ENCODE measurements at places on chromosomes 1 and 21.
A peak's percentile ranks its signal among the peaks of the same experiment; 100 is the strongest.

DNA sequence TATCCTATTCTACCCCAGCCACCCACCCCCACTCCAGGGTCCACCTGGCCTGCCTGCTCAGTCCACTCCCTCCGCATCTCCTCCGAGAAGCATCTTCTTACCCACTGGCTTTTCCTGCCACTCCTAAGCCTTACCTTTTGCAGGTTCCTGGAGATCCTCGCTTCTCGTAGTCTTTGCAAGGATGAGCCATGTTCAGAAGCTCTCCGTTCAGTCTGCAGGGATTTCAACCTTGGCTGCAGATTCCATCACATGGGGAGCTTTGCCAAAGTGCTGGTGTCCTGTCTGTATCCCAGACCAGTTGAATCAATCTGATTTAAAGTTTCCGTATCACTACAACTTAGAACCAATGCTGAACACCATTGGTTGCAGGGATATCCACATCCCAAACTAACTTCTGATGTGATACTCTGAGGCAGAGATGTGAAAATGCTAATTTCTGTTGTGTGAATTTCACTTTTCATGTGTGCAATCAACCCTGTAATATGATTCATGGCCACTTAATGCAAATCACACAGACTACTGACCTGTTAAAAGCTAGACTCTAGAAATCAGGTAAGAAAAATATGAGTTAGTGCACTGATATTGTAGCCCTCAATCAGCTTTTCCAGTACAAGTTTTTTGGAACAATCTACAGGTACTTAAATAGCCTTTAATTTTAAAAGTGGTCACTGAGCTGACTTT is 61.9 kb downstream of the CAPN2 start:
- DNase-seq, result no peak

- DNase-seq, result no peak
Observed at GRCh38 chr1:92698932-92699331, 86.0 kb downstream of the EVI5 start.

DNA sequence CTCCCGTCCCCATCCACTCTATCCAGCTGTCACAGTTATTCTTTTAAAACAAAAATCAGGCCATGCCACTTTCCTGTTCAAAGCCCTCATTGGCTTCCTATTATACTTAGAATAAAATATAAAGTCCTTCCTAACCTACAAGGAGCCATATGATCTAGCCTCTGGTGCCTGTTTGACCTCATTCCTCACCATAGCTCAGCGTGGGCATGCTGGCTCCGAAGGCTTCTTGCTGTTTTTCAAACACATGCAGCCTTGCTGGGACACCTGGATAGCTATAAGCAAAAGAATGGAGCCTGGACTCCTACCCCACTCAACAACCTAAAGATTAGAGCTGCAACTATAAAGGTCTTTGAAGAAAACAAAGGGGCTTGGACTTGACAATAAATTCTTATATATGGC is 23.7 kb downstream of the DHCR24 start:
- no peak for DNase-seq

DNA sequence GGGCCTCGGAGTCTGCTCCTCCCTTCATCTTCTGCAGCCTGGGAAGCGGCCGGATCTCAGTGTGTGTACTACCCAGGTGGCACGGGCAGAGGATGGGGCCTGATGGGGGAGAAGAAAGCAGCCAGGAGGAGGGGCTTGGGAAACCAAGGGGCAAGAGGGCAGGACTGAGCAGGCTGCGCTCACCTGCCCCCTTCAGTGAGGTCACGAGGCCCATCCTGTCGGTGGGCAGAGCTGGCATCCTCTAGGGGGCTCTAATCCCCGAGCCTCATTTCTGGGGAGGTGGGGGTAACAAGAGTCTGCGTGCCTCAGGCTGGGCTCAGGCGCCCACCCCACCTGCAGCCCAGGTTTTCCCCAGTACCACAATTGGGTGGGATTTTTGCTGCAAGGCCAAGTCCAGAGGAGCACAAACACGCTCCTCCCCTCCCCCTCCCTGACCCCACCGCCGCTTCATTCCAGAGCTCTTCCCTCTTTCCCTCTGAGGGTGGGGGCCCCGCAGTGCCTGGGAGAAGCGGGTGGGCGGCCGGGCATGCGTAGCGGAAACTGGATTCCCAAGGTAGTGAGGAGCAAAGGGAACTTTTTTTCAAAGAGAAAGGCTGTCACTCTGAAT is 1.8 kb upstream of the WNT3A start:
- no peak for DNase-seq

- no peak for DNase-seq
Observed at GRCh38 chr1:209191262-209191634, 392.3 kb upstream of the CAMK1G start.

DNA sequence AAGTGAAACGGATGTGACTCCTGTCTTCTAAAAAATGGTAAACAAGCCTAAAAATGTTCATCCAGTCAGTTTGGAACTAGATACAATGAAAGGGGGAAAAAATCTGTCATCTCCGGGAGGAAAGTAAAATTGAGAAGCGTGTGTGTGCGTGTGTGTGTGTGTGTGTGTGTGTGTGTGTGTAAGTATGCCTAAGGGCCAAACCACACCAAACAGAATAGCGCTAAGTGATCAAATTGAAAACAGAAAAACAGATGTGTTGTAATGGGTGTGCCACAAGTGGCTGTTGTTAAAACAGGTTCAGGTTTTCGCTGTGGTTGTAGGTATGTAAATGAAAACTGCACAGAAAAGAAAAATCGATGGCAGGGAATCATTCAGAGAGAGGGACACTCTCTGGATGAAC is 106.7 kb downstream of the RNF220 start:
- no peak for DNase-seq

DNA sequence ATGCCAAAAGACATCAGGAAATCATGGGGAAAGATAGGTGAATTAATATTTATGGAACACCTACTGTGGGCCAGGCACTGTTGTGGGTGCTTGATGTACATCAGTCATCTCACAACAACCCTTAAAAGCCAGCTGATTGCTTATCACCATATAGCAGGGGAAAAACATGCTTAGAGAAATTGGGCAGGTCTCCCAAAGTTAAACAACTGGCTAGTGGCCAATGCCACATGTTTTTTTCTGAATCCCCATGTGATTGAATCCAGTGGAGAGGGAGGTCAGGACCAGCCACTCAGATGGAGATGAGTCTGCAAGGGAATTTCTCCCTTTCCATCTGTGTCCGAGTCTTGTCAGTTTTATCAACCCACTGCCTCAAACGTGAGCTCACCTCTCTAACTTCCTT is 33.5 kb downstream of the UTP25 start:
- no peak for DNase-seq

GRCh38 chr1:63621698-63622097 is 28.5 kb downstream of the PGM1 start:
- DNase-seq, result no peak

GRCh38 chr1:91171898-91172297 is 150.1 kb upstream of the ZNF644 start:
- DNase-seq, result no peak

DNA sequence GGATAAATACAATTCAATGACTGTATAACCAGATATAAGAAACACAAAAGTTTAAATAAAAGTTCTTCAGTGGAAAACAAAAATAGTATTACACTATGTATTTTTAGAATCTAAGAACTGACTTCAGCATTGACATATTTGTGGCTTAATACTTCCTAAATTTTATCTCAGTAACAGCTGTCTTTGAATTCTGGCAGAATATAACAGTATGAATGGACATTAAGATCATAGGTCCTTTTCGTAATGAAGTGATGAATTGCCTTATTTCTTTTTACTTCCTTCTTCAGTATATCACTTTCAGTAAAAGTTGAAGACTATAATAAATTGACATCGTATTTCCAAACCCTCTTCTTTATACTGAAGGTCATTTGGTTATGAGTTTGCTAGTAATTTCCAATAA is 1030.0 kb downstream of the MRPL39 start:
- DNase-seq, result no peak

DNA sequence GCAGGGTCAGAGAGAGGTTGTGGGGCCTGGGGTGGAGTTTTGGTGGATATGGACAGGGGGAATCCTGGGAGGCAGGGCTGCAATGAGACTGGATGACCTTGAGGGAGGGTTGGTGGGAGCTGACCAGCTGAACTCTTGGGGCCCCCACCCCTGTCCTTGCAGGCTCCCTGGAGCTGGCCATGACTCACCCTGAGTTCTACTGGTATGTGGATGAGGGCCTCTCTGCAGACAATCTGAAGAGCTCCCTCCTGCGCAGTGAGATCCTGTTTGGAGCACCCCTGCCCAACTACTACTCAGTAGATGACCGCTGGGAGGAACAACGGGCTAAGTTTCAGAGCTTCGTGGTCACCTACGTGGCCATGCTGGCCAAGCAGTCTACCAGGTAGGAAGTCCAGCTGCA is 23.6 kb downstream of the DISP3 start:
- DNase-seq, result no peak

DNA sequence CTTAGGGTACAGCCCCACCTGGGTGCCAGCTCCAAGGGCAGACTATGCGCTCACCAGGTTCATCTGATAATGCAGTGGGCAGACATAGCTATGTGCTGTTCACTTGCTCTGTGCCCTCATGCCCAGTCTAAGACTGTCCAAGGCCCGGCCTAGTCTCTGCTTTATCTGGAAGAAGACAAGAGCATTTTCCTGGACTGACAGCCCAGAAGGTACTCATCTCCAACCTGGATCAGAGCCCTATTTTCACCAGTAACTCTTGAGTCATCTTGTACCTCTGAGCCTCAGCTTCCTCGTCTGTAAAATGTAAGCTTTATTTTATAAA is 28.5 kb upstream of the LRRC8C start:
- DNase-seq, result no peak

GRCh38 chr1:167864392-167865032 is 49.4 kb downstream of the ADCY10 start:
- no peak for DNase-seq

DNA sequence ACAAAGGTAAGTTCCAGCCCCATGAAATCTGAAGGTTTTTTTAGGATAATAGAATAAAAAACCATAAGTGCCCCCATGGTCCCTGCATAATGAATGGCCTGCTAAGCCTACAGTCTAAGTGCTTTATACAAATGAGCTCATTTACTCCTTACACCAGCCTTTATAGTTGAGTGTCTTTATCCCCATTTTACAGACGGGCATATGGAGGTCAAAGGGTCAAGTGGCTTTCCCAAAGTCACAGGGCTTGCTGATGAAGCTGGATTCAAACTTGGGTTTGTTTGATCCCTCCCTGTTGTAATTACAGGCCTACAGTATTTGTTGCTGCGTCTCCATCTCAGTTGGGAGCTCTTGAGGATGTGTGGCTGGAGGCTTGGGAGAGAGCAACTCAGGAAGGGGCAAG is 28.3 kb upstream of the ARHGEF10L start:
- DNase-seq, result no peak

DNA sequence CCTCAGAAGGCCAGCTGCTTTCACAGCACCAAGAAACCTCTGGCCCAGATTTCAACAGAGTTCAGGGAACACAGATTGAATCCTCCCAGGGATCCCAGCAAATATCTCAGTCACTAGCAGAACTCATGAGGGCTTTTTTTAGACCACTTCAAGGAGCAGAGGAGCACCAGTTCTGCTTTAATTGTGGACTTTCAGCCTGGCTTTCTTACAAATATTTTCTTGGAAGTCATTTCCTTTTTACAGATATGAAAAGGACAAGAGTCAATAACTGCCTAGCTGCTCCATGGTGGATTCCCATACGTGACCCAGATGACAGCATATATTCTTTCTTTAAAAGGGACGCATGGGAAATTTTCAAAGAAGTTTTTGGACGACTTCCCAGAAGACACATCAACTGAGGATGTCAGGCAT is 6.4 kb upstream of the LRRC8B start:
- DNase-seq, result no peak

DNA sequence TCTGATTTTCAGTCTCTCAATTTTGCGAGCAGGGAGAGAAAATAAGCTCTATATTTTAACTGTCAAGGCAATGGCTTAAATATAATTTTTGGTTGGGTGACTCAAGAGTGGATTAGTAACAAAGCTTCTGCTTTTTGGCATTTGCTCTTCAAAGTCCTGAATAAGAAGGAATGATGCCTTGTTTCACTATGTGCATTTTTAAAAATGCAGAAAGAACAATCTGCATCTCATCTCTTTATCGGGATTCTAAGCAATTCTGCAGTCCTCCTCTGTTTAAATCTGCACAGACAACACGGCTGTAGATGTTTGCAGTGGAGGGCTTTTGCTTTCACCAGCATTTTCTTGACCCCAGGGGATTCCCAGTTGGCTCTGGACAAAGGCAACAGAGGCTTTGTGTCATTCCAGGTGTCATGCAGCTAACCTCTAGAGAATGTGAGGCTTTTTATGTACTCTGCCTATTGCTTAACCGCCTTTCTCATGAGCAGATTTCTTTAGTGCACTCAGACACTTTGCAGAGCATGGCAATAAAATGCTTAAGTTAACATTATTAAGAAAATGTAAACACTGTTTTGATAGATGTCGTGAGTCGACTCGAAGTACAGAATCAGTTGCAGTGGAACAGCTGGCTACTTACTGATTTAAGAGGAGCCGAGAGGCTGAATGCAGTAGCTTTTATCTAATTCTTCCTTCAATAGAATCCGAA is 783.2 kb upstream of the NEGR1 start:
- peak; percentile 90 for DNase-seq

GRCh38 chr1:119782631-119783325 is 14.1 kb upstream of the HMGCS2 start:
- DNase-seq, result no peak
